ENCODE measurements at places on chromosomes 2 and 18.

DNA sequence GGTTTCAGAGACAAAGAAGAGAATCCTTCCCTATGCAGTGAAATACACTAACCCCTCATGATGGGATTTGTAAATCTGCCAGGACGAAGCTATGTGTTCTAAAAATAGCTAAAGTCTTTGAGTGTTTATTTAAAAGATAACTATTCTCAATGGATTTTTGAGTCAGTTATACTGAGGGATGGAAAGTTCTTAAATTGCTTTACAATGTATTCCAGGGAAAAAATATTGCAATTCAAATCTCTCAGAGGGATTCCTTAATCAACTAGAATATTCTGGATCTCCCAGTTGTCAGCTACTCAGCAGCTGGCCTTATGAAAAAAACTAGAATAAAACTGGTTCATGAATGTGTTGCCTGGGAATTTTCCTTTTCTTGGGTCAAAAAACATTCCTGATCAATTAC, 312.4 kb downstream of the PLCL1 start:
- no peak for DNase-seq

- DNase-seq = no peak
These were observed 64.0 kb upstream of the MCFD2 start for GRCh38 chr2:46979571-46979979.

DNA sequence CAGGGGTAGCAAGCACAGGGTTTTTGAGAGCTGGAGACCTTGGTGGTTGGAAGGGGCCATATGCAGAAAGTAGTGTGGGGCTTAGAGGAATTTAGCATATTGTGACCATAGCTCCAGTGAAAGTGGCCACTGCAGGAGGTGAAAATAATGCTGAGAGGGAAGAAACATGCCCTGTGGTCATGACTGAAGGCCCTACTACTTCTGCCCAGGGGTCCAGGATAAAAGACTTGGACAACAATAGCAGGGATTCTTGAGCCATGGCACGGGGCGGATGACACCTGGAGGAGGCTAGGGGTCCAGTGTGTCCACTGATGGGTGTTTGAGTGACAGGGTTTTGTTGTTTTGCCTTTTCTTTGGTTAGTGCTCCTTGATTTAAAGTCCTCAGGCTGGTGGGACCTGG, 694.6 kb downstream of the CPS1 start:
- DNase-seq = no peak

GRCh38 chr2:215059724-215060123, 78.7 kb downstream of the ABCA12 start:
- DNase-seq = no peak

DNA sequence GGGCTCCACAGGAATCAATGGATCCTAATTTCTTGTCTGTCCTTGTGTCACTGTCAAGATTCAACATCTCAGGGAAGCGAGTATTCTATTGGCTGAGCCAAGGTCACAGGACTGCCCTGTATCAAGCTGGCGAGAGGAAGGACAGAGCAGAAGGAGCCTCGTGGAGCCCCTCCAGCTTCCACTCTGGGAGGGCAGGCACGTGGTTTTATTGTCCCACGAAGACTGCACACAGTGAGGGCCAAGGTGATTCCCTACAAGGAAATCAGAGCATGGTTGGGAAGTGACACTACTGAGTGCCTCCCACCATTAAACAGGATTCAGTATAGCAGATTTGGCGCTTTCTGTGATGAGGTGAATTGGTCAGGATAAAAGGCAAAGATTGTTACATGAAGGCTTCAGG, 302.4 kb upstream of the CXCR4 start:
- DNase-seq = no peak

DNA sequence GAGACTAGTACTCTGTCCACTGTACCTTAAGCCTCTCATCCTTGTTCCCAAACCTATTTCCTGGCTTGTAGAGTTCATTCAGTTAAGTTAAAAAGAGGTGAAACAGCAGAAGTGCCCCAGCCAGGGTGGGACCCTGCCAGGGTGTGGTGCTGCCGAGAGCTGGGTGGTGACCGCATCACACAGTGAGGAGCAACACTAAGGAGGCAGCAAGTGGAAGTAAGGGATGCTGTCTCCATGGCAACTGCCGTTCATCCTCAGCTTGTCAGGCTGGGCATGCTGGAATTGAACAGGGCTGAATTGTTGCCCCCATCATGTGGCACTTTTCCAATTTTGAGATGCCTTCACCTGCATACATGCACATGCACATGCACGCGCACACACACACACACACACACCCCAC, 77.0 kb downstream of the VSNL1 start:
- no peak for DNase-seq

DNA sequence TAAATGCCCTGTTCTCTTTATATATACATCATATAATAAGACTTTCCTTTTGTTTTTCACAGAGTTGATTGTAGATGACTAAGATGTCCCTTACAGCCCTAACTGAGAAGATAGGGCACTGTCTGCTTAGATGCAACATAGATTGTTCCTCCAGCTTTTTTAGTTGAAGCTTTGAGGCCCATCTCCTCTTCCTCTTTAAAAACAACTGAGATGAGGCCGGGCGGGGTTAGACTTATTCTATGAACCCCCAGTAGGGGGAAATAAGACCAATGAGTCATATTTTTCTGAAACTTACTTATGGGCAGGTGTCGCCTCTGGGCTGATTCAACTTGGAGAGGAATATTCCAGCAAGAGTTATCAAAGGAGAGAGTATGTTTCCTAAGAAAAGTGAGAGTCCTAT, 84.6 kb downstream of the FBXO15 start:
- DNase-seq = no peak

DNA sequence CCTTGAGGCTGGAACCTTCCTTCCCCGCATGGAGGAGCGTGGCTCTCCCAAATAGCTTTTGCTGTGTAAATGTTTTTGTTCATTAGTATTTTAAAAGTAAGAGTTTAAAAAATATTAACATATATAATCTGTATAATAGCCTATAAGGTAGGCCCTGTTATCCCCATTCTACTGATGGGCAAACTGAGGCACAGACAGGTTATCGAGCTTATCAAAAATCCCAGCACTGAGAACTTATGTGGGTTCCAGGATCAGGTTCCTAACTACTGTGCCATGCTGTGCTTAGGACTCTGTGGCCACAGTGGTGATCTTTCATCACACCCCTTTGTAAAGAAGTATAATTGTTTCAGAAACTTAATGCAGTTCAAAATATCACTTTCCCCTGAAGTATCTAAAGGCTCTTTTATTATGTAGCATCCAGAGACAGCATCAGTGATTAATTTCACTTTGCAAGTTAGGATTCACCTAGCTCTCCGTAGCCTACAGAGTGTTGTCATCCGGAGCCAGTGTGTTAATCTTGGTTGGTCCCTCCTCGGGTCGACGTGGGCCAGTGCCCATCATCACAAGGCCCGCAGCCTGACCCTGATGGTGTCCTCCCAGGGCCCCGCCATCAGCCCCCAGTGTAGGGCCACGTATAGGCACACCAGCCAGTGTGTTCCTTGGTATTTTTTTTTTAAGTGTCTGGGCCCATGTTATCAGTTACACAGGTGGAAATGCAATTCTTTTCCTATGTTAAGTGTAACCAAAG, 28.7 kb downstream of the CABLES1 start:
- no peak for DNase-seq

DNA sequence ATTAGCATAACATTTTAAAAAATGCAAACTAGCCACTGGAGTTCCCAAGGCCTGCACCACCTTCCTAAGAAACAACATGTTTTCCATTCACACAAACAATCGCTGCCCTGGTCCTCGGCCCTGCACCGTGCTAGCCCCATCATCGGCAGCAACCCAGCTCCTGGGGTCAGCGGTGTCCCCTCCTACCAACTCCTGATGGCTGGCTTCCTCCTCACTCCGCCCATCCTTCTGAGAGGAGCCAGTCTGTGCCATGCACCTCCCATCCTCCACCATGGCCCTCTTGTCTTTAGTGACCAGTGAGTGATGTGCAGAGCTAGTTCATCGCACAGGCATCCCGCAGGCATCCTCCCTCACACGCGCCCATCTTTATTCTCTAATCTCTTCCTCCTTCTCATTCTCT, 81.9 kb downstream of the LONRF2 start:
- no peak for DNase-seq

- DNase-seq = no peak
These were observed 127.8 kb downstream of the ESCO1 start for GRCh38 chr18:21472741-21473140.

GRCh38 chr2:72427022-72427861, 279.6 kb upstream of the CYP26B1 start:
- no peak for DNase-seq

- DNase-seq = no peak
These were observed 405.1 kb downstream of the GPD2 start for GRCh38 chr2:156841321-156841720.

- no peak for DNase-seq
These were observed 84.8 kb downstream of the CCBE1 start for GRCh38 chr18:59612381-59612780.

DNA sequence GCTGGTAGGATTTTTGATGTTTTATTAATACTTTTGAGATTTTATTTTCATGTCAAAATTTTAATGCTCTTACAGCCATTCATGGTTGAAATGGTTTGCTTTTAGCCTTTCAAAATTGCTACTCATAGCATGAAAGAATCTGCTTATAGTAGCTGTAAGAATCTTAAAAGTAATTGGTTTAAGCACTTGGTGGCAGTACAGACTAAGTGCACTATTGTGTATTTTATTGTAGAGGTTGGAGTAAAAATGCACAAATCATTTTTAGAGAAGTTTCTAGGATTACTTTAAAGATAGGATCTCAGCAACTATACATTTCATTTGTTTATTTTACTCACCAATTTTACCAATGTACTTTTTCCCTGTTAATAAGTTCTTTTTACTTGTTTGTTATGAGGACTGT, 205.8 kb downstream of the SPAG16 start:
- no peak for DNase-seq

DNA sequence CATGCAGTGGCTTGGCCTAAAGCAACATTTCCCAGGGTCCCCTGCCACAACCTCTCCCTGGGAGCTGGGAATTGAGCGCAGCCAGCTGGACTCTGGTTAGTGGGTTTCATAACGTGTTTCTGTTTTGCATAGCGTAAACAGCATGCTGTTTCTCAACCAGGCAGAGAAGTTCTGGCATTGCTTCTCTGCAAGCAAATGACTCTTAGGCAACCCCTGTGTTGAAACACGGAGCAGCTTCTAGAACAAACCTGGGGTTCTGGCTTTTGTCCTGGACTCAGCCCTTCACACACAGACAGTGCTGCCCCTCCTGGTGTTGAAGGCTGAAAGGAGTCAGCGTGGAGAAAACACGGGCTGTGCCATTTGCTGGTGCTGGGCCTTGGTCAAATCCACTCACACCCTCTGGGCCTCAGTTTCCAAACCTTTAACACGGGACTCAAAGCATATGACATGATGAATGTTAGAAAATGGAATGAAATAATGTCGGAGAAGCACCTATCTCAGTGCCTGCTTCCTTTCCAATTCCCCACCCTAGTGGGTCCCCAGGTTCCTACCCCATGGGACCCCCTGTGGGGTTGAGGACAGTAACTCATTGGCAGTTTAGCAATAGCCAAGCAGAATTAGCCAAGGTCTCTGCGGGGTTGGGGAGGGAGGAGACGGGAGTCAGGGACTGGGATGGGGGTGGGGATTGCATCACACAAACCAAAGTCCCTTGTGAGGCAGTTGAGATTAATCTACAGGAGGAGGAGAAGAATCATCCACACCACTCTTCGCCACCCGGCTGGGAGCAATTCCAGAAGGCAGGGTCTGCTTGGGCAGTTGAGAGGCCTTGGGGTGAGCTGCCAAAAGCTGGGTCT, 30.2 kb upstream of the IL1R2 start:
- no peak for DNase-seq

GRCh38 chr2:200013906-200014305, 58.5 kb downstream of the MAIP1 start:
- no peak for DNase-seq

DNA sequence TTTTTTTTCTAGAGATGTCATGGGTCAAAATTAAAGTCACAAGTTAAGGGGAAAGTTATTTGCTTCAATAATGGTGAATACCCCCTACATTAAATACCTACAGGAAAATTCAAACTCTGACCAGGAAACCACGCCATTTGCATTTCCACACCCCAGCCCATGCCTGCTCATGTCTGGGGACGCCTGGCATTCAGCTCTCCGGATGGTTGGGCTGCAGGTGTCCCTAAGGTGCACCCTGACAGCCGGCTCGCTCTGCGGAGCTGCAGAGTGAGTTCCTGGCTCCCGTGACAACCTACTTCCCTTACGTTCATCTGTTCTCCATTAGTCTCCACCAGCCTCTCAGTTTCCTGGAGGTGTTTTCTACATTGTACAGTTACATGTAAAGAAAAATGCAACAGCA, 122.7 kb upstream of the RIOK3 start:
- DNase-seq = no peak

GRCh38 chr2:134818321-134818720, 20.1 kb upstream of the ACMSD start:
- DNase-seq = no peak

DNA sequence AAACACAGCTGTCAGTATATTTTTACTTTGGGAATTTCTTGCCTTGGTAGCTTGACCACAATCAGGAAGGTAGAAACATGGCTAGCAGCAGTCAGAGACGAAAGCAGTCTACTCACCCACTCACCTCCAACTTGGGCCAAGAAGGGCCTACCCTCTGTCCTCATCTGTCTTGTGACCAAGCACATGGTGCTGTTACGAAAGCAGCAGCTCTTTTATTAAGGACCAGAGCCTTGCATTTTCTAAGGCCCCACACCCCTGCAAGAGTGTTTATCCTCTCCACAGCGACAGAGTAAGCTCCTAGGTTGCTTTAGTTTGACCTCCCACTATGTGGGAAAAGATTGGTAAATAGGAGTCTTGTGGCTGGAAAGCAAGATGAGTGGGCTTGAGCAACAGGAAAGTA, 31.3 kb upstream of the MSTN start:
- no peak for DNase-seq

DNA sequence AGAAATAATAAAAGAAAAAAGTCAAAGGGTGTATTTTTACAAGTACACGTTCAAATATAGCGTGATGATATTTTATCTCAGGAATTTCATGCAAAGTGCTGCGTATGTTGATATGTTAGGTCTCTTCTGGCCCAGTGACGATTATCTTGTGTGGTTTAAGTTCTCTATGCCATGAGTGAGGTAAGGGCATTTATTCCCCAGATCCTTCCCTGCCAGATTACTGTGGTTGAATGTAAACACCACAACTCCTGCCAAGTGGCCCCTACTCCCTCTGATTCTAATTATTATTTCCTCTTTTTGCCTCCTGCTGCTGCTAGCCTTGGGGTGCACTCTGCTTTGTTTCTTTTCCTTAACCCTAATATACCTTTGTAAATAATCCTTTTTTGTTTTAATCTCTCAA, 12.2 kb downstream of the SCN2A start:
- no peak for DNase-seq

DNA sequence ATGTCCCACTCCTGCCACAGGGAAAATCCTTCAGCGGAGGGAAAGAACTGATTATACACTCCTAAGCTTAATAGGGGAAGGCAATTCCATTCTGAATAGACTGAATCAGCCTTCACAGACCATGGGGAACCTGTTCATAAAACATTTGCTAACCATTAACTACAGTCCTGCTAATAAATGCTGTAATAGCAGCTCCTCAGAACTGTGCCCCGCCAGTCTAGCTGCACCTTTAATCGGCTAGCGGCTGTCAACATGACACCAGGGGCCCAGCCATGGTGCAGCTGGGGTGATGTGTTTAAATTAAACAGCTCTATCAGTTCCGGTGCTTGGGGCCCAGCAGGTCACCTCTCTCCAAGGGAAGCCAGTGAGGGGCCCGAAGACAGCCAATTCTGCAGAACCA, 77.8 kb downstream of the GALNT14 start:
- no peak for DNase-seq

GRCh38 chr2:121969166-121969565, 213.7 kb downstream of the TSN start:
- DNase-seq = no peak

GRCh38 chr2:60028849-60029565, 524.4 kb downstream of the BCL11A start:
- no peak for DNase-seq

- DNase-seq = no peak
These were observed 74.5 kb downstream of the SPRED2 start for GRCh38 chr2:65357959-65358294.
